ENCODE measurements at places on chromosomes 3 and 15.

DNA sequence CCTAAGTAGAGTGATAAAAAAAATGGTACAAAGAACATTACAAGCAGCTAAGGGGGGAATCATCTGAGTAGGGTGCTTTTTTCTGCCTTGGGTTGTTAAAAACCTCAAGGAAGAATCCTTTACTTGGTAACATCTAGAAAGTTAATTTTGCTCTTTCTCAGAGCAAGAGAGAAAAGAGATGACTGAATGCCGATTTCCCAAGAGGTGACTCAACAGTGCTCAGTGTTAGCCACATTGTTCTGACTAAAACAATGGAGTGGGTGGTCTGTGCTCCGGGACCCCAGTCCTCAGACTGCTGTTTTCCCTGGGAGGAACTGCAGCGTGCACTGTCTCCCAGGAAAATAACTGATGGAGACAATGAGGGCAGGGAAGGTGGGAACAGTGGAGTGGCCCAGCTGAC lies 41.1 kb upstream of the RASGRP1 start:
- no peak for DNase-seq

GRCh38 chr15:25456196-25456595 lies 17.4 kb upstream of the UBE3A start:
- no peak for DNase-seq

- DNase-seq: no peak
Observed at GRCh38 chr3:175057401-175057800, 198.3 kb downstream of the NAALADL2 start.

- DNase-seq: no peak
Observed at GRCh38 chr3:119642746-119643473, 17.5 kb downstream of the POPDC2 start.

DNA sequence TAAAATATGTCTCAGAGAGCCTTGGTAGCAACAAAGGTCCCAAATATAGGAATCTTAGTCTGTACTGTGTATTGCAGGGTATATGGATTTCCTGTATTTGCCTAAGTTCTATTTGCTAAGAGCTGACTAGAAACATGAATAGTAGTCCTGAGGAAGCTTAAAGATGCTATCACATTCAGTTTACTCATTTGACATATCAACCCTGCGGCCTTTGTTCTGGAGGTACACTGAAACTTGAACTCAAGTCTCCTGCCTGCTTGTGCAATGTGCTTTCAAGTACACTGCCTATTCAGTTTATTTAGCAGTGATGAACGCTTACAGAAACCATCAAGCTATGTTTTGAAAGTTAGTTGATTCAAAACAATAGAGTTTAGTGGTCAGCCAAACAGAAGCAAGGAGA lies 21.1 kb downstream of the IL1RAP start:
- DNase-seq: no peak

DNA sequence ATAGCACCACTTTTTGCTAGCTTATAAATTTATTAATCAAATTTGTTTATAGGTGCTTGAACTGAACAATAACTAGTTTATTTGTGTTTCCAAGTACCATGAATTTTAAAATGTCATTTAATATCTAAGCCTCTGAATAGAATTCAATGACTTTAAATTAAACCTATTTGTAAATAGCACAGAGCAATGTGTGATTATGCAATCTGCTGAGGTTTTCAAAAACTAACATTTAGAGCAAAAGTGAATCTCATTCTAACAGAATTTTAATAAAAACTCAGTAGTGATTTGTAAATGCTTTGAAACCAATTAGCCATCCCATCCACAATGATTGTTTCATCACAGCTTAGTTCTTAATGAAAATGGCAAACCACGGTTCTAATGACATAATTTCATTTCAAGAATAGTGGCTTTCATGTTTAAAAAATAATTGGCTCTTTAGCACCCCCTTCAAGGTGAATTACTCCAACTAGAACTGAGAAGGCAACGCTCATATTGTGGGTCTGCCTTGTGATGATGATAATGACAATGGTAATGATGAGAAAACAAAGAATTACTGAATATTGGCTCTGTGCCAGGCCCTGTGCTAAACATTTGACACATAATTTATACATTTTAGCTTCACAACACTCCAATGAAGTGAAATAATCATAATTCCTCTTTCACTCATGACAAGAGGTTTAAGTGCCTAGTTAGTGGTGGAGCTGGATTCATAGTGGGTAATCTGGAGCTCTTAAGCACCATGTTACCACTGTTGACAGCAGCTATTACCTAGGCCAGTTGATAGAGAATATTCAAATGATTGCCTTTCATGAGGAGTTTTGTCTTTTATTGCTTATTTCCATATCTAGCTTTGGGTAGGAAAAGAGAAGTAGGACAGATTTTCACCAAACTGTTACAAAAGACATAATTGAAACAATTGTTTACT lies 145.7 kb downstream of the RBMS3 start:
- DNase-seq: no peak

GRCh38 chr15:23857028-23857641 lies 170.0 kb upstream of the NDN start:
- no peak for DNase-seq

DNA sequence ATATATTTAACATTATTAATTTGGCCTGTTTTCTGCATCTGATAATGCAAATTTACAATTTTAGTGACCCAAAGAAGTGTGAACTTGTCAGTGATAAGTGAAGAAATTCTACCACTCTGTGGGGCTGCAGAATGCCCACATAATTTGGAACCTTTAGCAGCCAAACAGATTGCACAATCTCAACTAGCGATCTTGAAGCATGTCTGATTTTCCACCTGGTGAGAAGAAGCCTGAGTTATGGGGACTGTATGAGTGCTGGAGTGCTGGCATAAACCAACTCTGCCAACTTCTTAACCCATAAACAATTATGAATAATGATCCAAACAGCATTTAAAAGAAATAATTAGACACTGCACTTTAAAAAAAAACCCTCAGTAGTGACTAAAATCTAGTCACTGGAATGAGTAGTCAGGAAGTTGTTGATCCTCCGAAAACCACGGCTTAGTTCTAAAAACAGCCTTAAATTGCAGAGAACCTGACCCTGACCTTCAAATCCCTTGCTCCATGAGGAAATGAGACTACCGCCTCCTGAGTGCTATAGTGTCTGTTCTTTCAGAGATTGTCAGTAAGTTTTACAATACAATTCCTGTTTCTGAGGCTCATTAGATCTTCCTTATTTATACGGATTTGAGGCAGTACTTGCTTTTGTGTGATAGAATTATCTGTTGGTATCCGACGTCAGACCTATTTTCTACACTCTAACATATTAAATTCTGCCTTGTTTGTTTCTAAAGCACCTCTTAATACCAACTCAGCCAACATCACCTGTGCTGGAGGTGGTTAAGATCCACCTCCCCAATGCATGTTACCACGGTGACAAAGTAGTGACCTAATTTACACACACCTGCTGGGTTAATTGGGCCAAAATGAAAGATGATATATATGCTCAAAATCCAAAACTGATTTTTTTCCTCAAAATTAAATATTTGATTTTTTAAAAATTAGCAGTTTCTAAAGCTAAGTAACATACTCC lies 267.7 kb downstream of the ZBTB20 start:
- DNase-seq: no peak

GRCh38 chr3:178318941-178319816 lies 217.1 kb upstream of the KCNMB2 start:
- DNase-seq: no peak

DNA sequence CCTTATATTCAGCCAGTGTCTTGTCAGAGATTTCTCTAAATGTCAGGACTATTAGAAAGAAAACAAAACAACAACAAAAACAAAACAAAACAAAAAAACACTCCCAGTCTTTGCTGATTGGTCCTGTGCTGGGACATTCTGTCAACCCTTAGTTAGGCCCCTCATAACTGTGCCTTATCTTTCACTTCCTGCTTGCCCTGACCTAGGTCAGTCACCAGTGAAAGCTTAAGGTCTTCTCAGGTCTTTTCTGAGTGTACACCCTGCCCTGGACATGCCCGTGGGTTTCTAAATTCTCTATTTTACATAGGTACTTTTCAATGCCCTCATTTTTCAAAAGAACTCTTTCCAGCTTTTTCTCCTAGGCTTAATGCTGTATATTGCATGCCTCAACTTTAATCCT lies 454.1 kb downstream of the GRM7 start:
- DNase-seq: no peak

DNA sequence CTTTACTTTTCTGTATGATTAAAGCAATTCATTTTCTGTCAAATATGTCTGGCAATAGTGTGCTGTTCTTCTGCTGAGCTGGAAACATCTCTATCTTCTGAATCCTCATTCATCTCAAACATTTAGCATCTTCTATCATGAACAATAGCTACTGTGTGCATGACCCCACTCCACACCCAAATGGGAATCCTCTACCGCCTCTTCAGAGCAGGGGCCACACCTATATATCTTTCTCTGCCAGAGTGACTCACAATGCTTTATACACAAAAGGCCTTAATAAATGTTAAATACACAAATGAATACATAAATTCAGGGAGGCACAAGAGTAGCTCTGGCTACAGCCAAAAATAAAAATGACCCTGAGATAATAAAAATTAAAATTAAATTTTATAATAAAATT lies 8.0 kb downstream of the ALDH1A2 start:
- no peak for DNase-seq

GRCh38 chr3:122927726-122928125 lies 99.8 kb downstream of the SEMA5B start:
- no peak for DNase-seq

DNA sequence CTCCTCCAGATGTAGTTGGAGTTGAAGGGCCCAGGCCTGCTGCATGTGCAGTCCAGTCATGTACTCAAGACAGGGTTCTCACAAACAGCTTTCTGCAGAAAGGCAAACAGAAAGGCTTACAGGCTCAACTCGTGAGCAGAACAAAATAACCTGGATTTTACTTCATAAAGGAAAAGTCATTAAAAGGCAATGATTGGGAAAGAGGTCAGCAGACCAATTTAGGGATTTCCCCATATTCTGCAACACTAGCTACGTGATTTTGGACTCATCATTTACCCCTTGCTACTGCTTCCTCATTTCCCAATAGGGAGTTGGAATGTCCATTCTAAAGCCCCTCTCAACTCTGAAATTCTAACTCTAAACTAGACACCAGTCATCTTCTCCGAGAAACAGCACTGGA lies 18.1 kb downstream of the METTL6 start:
- DNase-seq: no peak

- DNase-seq: no peak
Observed at GRCh38 chr3:31575448-31575847, 42.7 kb downstream of the STT3B start.

GRCh38 chr3:25257026-25257425 lies 171.0 kb upstream of the RARB start:
- no peak for DNase-seq

GRCh38 chr3:117736846-117737245 lies 1027.3 kb downstream of the TUSC7 start:
- DNase-seq: no peak

- no peak for DNase-seq
Observed at GRCh38 chr3:159443266-159443665, 545.4 kb upstream of the IL12A start.

DNA sequence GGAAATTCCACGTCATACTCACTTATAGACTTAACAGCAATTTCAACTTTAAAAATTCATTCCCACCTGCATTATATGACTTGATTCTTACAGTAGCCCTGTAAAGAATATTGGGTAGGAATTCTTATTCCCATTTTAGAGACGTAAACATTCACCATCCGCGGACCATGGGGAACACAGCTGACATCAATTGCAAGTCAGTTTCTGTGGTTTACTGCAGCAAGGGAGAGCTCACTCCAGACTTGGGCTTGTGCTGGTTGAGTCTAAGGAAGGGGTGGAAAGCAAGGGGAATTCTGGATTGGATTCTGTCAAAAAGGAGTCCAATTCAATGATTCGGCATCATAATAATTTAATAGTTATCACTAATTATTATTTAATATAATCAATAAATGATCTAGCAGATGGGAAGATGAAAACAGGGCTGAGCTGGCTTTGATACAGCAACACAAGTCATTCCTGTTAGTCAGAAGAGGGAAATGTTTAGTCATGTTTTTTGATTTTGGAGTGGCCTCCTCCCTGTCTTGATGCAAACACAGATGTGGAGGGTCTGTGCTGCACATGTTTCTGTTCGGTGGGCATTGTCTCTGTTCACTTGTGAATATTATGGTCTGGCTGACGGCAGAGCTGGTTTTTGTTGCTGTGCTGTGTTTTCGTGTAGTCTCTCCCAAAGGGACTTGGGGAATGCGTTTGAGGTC lies 9.7 kb downstream of the LIPC start:
- no peak for DNase-seq

DNA sequence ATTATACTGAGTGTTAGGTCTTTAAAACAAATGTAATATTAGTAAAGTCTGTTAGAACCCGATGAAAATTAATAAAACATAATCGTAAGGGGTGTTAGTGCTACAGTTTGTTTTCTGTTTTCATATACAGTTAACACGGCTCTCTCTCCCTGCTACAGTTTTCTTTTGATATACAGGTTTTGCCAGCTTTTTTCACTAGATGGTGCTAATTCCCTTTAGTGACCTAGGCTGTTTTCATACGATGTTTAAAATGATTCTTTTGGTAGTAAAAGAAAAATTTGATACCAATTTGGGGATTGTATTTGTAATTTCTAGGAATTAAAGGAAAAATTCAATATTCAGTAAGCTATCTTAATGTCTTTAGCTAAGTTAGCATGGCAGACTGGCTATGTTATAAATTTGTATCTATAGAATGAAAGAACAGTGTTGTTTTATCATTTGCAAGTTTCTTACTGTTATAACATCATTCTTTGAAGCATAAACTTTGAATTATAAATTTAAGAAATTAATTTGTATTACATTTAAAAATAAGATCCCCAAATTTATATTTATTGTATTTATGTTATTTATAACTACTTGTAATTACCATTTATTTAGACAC lies 11.5 kb downstream of the APH1B start:
- DNase-seq: no peak

DNA sequence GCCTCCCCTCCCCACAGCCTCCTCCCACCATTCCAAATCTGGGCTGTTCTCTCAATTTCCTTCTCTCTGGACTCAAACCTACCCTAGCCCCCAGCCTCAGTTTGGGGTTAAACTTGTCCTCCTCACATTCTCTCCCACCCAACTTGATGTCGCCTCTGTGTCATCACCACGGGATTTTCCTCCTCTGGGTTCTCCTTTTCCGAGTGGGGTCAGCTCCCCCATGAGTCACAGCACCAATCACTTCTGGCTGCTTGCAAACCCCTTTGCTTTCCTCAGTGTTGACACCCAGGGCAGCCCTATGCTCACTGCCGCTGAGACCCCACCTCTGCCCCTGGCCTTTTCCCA lies 451 bp downstream of the CCR5AS start:
- DNase-seq: no peak

DNA sequence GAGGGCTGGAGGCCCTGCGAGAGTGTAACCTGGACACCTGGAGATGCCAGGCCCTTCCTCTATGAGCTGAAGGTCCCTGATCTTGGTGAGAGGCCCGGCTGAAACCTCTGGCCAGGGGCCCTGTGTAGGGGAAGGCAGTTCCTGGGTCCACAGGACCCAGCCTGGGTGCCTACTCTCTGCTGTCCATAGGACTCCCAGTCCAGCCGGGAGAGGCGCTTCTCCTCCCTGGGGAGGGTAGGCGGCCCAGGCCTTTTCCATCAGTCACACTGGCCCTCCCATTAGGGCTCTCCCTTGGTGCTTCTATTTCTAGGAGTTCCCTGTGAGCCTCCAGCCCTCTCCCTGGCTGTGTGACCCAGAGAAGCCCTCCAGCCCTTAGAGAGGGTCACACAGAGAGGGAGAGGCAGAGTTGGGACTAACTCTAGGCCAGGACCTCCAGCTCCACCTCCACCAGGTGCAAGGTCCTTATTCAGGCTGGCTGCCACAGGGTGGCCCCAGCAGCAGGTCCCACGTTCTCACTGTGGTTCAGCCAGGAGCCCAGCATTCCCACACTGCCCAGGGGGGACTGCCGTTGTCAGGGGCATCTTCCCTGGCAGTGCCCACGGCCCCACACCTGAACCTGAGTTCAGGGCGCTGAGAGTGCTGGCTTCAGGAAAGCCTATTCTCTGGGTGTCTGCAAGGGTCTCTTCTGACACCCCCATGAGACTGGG lies 146.8 kb downstream of the SMAD6 start:
- DNase-seq: no peak

Data from activated naive CD4-positive, alpha-beta T cell (primary cell).